ENCODE measurements at places on chromosomes 3 and 15.

DNA sequence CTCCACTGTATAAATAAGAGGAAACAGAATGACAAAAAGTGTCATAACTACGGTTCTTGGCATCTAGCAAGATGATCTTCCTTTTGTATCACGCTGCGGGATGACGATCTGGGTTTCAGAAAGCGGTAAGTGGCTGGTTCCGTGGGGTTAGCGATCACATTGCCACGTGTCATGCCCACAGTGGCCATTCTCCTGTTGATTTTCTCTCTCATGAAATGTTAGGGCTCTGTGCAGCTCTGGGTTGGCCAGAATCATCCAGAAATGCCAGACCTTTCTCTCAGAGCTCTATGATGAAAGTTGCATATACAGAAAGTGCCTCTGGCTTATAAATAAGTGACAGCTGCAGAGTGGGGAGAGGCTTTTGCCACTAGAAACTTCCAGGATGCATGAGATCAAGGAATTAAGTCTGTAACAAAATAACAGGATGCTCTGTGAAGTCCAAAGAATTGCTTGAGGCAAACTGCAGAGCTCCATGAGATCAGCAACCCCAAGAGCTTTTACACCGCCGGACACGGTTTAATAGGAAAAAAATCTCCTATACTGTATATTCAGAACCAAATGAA is 71.6 kb downstream of the ABTB1 start:
- H3K4me3 ChIP-seq: no peak overlapping the region
- peaks cover 12% of the 10 kb centered on the region for H3K36me3 ChIP-seq
- no peaks in the 10 kb centered on the region for H3K27me3 ChIP-seq
- H3K27ac ChIP-seq: no peak overlapping the region
- peaks cover 12% of the 10 kb centered on the region for H3K4me1 ChIP-seq
- DNase-seq: no peak

- peaks cover 58% of the 10 kb centered on the region for H3K36me3 ChIP-seq
- no peak overlapping the region for H3K27ac ChIP-seq
- no peaks in the 10 kb centered on the region for H3K27me3 ChIP-seq
- H3K4me3 ChIP-seq: no peak overlapping the region
- no peaks in the 10 kb centered on the region for H3K4me1 ChIP-seq
These were observed 22.5 kb downstream of the KIF7 start for GRCh38 chr15:89632563-89633430.

DNA sequence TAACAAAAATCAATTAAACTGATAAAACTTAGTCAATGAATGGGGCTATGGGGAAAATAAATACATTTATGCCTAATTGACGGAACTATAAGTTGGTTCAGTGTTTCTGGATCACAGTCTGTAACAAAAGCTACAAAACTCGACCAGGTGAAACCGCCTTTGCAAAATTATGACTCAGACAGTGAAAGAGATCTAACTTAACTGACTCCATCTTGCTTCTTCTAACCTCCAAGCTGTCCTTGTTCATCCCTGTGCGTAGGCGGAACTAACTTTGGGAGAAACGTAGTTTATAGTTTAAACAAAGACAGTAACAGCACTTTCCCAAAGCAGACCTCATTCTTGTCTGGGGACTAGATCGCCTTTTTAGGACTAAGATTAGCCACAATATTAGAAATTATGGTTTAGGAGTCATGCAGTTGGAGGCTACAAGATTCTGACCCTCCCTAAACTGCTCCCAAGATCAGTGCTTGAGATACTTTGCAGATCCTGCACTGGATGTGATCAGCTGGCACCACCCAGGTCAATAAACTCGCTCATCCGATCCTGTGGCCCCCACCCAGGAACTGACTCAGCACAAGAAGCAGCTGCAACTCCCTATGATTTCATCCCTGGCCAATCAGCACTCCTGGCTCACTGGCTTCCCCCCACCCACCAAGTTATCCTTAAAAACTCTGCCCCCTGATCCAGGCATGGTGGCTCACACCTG is 7.2 kb upstream of the MFGE8 start:
- H3K27me3 ChIP-seq: no peaks in the 10 kb centered on the region
- no peaks in the 10 kb centered on the region for H3K4me1 ChIP-seq
- no peaks in the 10 kb centered on the region for H3K36me3 ChIP-seq
- H3K4me3 ChIP-seq: no peak overlapping the region
- no peak for DNase-seq
- H3K27ac ChIP-seq: no peak overlapping the region

GRCh38 chr3:59994732-59995304 is 945.0 kb upstream of the CFAP20DC start:
- H3K27me3 ChIP-seq: no peaks in the 10 kb centered on the region
- H3K27ac ChIP-seq: no peak overlapping the region
- no peaks in the 10 kb centered on the region for H3K36me3 ChIP-seq
- no peak for DNase-seq
- no peaks in the 10 kb centered on the region for H3K4me1 ChIP-seq
- no peak overlapping the region for H3K4me3 ChIP-seq
